ENCODE measurements at places on chromosomes 4 and X. TPM values are rescaled to one million over a fixed set of nuclear protein-coding genes. Genes with fewer than 3 reads are reported as not detected.

PCDH19 gene
- polyA plus RNA-seq, result 2.6 TPM

DNA sequence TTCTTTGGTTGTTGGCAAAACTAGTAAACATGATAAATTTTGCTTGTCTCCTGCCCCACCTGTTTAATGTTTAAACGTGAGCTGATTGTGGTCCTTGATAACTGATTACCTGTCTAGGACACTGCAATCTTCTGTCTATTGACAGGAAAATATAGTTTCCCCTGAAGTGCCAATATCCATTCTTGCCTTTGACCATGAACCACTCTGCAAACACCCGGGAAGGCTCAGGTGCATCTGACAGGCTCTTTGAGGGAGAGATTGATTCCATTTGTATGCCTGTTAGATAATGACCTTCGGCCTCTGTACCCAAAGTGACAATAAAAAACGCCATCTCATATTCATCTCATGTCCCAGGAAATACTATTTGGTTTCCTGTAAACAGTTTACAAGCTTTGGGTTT lies 453.0 kb downstream of the CENPC start:
- no peak for DNase-seq

DNA sequence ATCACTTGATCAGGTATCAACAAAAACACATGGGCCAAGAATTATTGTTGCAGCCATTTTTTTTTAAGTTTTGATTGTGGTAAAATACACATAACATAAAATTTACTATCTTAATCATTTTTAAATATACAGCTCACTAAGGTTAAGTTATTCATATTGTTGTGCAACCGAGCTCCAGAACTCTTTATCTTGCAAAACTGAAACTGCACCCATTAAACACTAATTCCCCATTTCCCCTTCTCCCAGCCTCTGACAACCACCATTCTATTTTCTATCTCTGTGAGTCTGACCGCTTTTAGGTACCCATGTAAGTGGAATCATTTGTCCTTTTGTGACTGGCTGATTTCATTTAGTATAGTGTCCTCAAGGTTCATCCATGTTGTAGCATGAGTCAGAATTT lies 126.2 kb upstream of the NDP start:
- no peak for DNase-seq

MAGEB10 gene
- polyA plus RNA-seq, result not detected

DNA sequence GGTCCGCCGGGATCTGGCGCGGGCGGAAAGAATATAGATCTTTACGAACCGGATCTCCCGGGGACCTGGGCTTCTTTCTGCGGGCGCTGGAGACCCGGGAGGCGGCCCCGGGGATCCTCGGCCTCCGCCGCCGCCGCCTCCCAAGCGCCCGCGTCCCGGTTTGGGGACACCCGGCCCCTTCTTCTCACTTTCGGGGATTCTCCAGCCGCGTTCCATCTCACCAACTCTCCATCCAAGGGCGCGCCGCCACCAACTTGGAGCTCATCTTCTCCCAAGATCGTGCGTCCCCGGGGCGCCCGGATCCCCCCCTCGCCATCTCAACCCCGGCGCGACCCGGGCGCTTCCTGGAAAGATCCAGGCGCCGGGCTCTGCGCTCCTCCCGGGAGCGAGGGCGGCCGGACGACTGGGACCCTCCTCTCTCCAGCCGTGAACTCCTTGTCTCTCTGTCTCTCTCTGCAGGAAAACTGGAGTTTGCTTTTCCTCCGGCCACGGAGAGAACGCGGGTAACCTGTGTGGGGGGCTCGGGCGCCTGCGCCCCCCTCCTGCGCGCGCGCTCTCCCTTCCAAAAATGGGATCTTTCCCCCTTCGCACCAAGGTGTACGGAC lies 482 bp upstream of the SHOX start:
- DNase-seq, result no peak

DNA sequence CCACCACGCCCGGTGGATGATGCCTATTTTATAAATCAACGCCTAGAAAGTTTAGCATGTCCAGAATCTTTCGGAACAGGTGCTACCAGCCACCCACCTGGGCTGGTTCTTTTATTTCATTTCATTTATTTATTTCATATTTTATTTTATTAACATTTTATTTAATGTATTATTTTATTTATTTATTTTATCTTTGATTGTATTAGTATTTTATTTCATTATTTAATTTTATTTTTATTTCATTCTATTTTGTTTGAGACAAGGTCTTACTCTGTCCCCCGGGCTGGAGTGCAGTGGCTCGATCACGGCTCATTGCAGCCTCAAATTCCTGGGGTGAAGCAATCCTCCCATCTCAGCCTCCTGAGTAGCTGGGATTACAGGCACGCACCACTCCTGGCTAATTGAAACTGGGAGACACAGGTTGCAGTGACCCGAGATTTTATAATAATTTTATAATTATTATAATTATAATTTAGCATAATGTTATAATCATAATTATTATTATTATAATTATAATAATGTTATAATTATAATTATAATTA lies 187.2 kb downstream of the SHOX start:
- no peak for DNase-seq

DNA sequence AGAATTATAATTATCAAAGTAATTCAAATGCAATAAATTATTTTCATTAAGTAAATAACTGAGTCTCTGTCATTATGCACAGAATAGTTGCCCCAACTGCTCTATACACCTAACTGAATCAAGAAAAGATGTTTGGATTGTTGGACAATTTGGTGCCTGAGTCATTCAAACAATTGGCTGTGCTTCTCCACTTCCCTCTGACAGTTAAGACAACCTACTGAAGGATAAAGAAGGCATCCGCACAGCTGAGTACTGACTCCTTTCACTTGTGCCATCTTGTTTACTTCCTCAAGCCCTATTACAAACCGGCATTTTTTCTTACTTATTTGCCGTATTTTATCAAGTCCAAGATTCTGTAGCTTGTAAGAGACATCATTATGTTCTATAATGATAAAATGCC lies 110.6 kb upstream of the C1QTNF7 start:
- no peak for DNase-seq

DMP1 gene
- not detected for polyA plus RNA-seq

- DNase-seq, result no peak
These were observed 113.3 kb downstream of the PWWP3B start for GRCh38 chrX:106281383-106281782.

DDX53 gene
- polyA plus RNA-seq, result not detected

GRCh38 chr4:167380964-167381363 lies 146.7 kb upstream of the SPOCK3 start:
- no peak for DNase-seq

CXCL5 gene
- polyA plus RNA-seq, result 0.17 TPM

GRCh38 chr4:75889537-75890199 lies 12.6 kb downstream of the PPEF2 start:
- DNase-seq, result no peak

- no peak for DNase-seq
These were observed 287.7 kb downstream of the PCDH7 start for GRCh38 chr4:31007858-31008257.

KCNIP4 gene
- 14.5 TPM for polyA plus RNA-seq

GASK1B gene
- polyA plus RNA-seq, result 36.8 TPM

RAB9B gene
- 2.7 TPM for polyA plus RNA-seq
